HL-60 (cell line): ENCODE measurements at places on chromosomes 7 and 10.

DNA sequence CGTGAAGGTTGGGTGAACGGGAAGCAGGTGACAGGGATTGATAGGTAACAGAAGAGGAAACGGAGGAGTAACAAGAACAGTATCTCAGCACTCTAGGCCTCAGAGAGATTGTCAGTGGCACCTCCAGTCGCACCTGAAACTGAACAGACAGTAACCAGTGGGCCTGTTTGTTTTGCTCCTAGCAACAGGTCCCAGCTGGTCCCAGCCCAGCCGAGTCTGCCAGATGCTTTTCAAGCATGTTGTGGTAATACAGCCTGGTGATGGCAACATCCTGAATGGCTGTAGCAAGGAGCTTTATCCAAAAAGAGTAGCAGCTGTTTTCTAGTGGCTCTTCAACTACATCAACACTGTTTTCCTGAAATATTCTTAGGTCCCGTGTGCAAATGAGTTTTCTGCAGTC lies 4.7 kb downstream of the CACNB2 start:
- DNase-seq: no peak

DNA sequence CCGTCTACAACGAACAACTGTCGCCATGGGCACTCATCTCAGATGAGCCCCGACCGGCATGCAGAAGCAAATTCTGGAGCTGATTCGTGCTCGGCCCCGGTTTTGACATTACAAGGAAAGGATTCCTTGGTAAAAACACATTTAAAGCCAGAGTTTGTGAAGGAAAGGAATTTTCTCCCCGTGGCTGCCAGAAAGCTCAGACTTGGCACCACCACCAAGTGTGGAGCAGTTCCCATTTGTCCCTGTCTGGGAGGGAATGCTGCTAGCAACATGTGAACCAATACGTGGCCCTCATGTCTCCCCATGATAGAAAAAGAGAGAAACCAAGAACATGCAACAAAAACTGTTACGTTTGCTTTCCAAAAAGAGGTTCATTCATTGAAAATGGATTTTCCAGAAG lies 55.2 kb upstream of the DDC start:
- no peak for DNase-seq

DNA sequence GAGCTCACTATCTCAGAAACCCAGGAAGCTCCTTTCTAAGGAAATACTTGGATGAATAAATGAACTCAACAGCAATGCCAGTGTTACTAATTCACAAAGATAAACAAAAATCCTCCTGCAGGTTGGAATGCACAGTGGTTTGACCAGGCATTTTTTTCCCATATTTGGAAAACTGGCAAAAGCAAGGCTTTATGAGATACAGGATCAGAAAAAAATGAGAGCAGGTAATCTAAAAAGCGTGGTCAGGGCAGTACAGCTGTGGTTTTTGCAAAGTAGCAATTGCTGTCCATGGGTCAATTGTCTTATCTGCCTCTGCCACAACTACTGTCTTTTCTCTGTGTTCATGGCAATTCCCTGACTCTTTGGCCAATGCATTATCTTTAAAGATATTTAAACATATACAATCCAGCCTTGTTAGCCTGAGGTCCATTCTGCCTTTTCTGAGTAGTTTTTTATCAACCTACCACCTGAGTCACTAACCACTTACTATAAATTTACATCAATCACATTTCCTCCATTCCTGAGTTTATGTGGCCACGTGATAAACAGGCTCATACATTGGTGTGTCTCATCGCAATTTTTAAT lies 564.5 kb upstream of the IGFBP3 start:
- no peak for DNase-seq

GRCh38 chr7:98090116-98090515 lies 16.5 kb upstream of the LMTK2 start:
- DNase-seq: no peak

- no peak for DNase-seq
Observed at GRCh38 chr7:15402436-15403136, 159.2 kb downstream of the AGMO start.

GRCh38 chr7:74059681-74060588 lies 23.7 kb upstream of the LIMK1 start:
- DNase-seq: no peak

- no peak for DNase-seq
Observed at GRCh38 chr10:64458306-64458705, 937.1 kb downstream of the REEP3 start.

DNA sequence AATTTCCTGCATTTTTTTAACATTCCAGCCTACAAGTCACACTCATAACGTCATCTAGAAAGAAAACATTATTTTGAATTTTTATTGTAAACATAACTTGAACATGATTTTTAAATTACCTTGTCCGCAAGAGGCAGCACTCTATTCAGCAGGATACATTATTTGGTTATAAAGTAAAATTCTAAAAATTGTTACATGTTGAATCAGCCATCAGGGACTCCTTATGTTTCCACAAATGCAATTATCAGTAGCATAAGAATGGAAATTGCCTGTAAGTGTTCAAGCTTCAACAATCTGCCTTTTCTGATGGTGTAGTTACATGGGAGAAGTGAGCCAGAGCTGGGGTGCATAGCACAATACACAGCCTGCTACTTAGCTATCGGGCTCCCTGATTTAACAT lies 97.5 kb downstream of the ZNF365 start:
- DNase-seq: no peak

DNA sequence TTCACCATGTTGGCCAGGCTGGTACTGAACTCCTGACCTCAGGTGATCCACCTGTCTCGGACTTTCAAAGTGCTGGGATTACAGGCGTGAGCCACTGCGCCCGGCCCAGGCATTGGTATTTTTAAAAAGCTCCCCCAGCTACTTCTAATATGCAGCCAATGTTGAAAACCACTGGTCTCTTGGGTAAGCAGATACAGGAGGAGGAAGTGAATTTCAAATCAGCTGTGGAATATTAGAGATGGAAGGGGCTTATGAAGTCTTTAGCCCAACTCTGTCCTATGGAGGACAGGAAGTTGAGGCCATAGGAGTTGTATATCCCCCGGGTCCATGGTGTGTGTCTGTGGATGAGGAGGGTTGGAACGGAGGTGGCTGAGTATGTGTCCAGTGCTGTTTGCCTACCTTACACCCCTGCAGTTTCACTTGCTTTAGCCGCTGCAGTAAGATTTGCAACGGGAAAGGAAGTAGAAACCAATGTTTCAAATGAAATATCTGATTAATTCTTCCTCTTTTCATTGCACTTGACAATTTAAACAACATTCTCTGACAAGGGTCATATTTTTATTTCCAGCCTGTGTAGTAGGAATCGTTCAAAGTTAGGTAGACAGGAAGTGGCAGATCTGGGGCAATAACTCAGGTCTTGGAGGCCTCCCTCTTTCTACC lies 3.4 kb downstream of the PDE6C start:
- no peak for DNase-seq

DNA sequence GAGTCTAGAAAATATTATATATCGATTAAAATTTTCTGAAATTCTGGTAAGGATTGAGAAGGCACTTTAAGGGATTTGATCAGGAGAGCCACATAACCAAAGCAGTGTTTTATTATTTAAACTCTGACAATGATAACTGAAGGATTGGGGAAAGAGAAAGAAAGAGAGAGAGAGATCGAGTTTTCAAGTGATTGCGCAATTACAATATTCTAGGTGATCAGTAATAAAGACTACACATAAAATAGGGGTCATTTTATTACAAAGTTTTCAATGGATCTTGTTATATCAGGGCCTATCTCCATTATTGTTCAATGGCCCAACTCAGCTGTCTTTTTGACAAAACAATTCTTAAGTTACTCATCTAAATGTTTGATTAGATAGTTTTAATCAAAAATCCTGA lies 541.5 kb upstream of the ZWINT start:
- DNase-seq: no peak

GRCh38 chr10:97466755-97467154 lies 20.8 kb downstream of the ZDHHC16 start:
- DNase-seq: no peak

GRCh38 chr10:61628875-61629513 lies 33.7 kb upstream of the CABCOCO1 start:
- no peak for DNase-seq

DNA sequence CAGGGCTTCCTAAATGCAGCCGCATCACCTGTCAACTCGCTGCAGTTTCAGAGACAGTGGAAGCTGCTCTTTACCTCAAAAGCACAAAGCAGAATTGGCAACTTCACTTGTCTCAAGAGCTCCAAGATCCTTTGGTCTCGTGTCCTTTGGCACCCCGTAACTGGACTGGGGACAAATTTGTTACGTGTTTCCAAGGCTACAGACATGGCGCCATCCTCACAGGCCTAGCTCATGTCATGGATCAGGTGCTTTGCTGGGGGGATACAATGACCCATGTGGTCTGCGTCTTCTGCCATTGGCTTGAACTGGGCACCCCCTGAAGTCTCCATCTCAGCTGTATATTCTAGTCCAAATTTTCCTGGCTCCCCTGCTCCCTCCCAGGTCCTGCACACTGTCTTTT lies 48.6 kb downstream of the CHST3 start:
- no peak for DNase-seq

GRCh38 chr7:43123457-43123856 lies 11.0 kb downstream of the HECW1 start:
- DNase-seq: no peak

DNA sequence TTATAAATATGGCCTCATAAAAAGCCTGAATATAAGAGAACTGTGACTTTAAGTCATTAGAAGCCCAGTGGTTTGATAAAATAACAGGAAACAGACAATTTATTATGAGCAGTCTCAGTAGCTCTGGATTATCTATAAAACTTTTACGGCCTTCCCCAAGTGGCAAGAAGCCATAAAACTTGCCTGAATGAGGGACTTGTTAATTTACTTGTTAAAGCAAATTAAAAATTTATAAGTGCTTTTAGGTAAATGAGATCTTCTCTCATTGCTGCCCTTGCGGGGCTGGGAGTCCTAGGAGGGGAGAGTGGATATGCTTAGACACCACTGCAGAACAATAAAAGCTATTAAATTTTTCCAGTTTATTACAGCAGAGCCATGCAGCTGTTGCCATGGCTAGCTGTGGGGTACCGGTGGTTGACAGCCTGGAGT lies 499.9 kb downstream of the AUTS2 start:
- DNase-seq: no peak

- no peak for DNase-seq
Observed at GRCh38 chr7:8418629-8419245, 14.7 kb upstream of the NXPH1 start.

- DNase-seq: no peak
Observed at GRCh38 chr10:68154211-68154497, 44.9 kb downstream of the MYPN start.
